Muscle of leg (tissue), 16 donors: ENCODE measurements at places on chromosomes 13 and 19. TPM values are rescaled to one million over a fixed set of nuclear protein-coding genes. Genes with fewer than 3 reads are reported as not detected.

DNA sequence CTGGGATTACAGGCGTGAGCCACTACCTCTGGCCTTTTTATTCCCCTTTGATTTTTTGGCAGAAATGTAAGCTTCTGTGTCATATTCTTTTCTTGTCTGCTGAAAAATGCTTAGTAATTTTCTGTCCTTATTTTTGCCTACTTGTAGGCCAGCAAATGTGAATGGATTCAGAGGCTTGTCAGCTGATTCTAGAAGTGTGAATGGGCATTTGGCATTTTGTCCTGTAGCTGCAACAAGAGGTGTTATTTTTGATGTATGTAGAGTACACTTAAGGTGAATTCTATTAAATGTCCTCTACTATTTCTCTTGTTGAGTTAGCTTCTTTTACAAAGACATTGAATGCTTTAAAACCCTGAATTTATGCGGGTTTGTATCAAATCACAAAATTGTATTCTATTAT lies 50.0 kb downstream of the FRY start:
- H3K36me3 ChIP-seq = peaks cover 5% of the 10 kb centered on the region
- H3K27me3 ChIP-seq = no peaks in the 10 kb centered on the region
- peaks cover 3% of the 10 kb centered on the region for H3K4me1 ChIP-seq
- H3K4me3 ChIP-seq = no peak overlapping the region

- no peak for DNase-seq
- H3K4me1 ChIP-seq = no peaks in the 10 kb centered on the region
- peaks cover 15% of the 10 kb centered on the region for H3K27me3 ChIP-seq
- no peak overlapping the region for H3K4me3 ChIP-seq
- no peaks in the 10 kb centered on the region for H3K36me3 ChIP-seq
Measured at GRCh38 chr19:7590256-7590655, 5.4 kb upstream of the CAMSAP3 start.

GRCh38 chr19:47172666-47173455 lies 42.2 kb downstream of the SAE1 start:
- H3K27me3 ChIP-seq = no peaks in the 10 kb centered on the region
- H3K4me1 ChIP-seq = no peaks in the 10 kb centered on the region
- H3K4me3 ChIP-seq = no peak overlapping the region
- H3K27ac ChIP-seq = no peak overlapping the region

The TUBA3C gene
- not detected for total RNA-seq

DNA sequence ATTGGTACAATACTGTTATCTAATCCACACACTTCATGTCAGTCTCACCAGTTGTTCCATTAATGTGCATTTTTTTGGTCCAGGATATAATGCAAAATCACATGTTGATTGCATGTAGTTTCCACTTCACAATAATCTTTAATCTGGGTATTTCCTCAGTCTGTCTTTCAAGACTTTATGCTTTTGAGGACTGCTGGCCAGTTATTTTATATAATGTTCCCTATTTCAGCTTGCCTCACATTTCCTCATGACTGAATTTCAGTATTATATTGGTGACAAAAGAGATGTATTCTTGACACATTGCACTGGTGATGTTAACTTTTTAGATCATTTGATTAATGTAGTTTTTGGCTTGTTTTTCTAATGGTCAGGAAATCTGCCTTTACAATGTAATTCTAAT lies 368.3 kb downstream of the IRS2 start:
- H3K27ac ChIP-seq = no peak overlapping the region
- no peaks in the 10 kb centered on the region for H3K36me3 ChIP-seq
- H3K4me3 ChIP-seq = no peak overlapping the region
- no peaks in the 10 kb centered on the region for H3K27me3 ChIP-seq
- H3K4me1 ChIP-seq = no peaks in the 10 kb centered on the region
